G401 (cell line): ENCODE measurements at places on chromosomes 3 and 15.

GRCh38 chr3:31695280-31696008, 162.7 kb downstream of the STT3B start:
- DNase-seq: no peak

- no peak for DNase-seq
Measured at GRCh38 chr15:98713585-98714001, 65.3 kb downstream of the IGF1R start.

DNA sequence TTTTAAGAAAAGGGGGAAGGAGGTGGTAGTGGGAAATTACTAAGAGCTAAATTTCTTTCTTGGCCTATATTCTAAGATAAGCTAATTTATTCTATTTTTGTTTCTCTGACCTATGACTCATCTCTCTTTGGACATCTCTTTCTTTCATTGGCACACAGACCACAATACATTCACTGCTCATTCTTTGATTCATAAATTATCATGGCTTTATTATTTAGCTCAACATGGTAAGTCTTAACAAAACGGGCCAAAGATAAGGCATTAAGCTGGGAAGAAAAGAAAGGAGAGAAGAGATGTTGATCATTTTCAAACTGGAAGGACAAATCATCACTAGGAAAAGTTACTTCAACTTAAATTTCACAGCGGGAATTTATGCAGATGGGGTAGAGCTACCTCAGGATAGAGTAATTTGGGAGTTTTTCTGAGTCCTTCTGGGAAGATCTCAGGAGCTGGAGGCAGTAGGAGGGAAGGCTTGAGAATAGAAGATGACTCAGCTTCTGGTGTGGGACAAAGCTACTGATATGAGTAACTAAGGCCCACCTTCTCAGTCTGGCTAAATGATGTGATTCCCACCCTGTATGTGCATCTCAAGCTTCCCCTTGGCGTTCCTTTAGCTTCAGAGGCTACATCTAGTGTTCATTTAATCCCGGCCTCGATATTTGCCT, 7.5 kb upstream of the ALCAM start:
- no peak for DNase-seq

- no peak for DNase-seq
Measured at GRCh38 chr3:46731795-46732194, 14.1 kb upstream of the PRSS50 start.

- DNase-seq: no peak
Measured at GRCh38 chr3:13042127-13042701, 31.0 kb downstream of the IQSEC1 start.

GRCh38 chr3:177842743-177843734, 645.8 kb upstream of the TBL1XR1 start:
- DNase-seq: no peak

DNA sequence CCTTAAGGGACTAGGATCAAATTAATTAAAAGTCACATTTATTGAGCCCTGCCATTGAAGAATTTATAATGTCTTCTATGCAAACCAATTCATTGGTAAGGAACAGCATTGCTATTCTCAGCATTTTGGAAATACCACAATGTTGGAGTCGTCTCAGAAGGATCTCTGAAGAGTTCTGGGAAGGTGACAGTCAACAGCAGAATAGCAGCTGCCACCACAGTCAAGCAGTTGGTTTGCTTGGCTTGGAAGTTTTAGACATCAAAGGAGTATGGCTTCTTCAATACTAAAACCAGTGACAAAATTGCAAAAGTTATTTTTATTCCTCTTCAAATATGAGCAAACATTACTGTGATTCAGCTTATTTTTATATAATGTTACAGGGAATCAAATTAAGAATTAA, 167.9 kb downstream of the CNTN4 start:
- DNase-seq: no peak

DNA sequence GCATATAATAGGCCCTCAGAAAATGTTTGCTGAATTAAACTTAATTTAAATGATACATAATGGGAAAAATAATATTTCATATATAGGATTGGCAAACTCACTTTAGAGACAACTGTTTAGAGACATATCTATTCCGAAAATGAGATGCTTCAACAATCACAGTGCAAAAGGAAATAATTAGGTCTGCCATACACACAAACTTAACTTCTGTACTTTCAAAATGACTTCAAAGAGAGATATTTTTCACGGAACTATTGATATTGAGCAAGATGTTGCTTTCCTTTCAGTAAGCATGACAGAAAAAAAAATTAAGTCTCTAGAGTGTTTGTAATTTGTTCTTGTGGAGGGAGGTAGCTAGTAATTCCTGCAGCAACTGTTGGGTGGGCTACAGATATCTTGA, 769.5 kb downstream of the TUSC7 start:
- no peak for DNase-seq

GRCh38 chr15:51775967-51776816, 24.8 kb downstream of the TMOD2 start:
- DNase-seq: peak; percentile 74

DNA sequence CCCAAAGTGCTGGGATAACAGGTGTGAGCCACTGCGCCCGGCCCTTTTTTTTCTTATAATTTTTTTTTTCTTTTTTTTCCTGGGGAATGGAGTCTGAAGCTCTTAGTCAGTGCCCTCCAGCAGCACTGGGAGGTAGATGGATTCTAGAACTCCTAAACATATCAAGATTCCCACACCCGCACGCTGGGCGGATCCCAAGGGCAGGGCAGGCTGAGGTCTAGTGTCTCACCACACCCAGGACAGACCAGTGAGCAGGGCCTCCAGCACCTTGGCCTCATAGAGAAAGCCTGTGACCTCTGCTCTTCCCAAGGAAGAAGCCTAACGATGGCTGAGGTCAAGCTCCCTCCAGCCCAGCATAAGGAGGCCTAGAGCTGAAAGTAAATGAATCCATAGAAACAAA, 153.7 kb upstream of the MEF2A start:
- DNase-seq: no peak

GRCh38 chr3:177510693-177511216, 313.5 kb upstream of the TBL1XR1 start:
- no peak for DNase-seq

- no peak for DNase-seq
Measured at GRCh38 chr3:124360563-124360962, 368.6 kb upstream of the ROPN1 start.

DNA sequence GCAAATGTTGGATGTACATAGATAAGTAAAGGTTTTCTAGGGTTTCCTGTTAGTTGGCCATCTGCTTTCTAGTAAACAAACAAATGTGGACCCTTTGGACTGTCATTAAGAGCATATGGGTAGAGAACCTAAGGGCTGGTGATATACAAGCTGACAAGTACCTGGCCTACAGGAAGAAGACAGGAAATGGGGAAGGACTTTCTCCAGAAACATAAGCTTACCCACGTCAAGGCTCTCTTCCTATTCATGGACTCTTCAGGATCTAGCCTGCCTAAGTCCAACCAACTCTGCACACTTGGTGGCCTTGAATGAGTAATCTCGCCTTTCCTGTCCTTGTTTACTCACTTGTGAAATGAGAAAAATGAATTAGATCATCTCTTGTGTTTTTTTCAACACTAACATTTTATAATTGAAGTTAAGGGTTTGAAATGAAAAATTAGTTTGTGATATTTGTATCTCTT, 22.2 kb upstream of the GOLIM4 start:
- DNase-seq: no peak

- no peak for DNase-seq
Measured at GRCh38 chr3:26015752-26016151, 225.9 kb downstream of the OXSM start.

- no peak for DNase-seq
Measured at GRCh38 chr3:126891791-126892190, 91.1 kb upstream of the PLXNA1 start.

DNA sequence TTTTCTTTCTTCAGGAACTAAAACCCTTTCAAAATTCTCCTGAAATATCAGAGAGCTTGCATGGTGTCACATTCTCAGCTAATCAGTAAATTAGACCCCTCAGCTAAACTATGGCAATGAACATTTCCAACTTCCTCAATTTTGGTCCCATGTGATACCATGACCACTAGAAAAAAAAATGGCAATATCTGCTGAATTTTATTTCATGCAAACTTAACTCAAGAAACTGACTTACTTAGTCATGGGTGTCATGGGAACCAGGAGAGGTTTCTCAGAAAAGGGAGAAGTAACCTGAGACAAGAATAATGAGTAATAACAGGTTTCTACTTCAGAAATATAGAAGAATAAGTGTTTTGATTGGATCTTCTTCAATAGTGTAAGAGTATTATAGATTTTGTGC, 784.6 kb upstream of the ALCAM start:
- DNase-seq: no peak

DNA sequence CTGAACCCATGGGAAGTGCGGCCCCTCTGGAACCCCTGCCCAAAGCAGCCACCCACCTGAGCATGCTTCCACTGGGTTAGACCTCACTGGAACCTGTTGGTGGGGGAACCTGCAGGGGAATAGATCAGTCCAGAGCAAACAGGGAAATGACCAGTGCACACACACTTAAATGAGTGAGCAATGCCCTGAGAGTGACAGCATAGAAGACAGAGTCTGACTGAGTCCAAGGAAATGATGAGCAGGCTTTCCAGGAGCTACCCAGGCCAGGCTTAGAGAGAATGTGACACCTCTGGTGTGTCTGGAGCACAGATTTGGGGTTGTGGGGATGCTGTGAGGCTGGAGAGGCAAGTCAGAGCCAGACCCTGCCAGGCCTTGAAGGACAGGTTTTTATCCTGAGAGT, 28.5 kb downstream of the PLA1A start:
- no peak for DNase-seq

GRCh38 chr3:1355691-1356090, 262.9 kb downstream of the CNTN6 start:
- no peak for DNase-seq

DNA sequence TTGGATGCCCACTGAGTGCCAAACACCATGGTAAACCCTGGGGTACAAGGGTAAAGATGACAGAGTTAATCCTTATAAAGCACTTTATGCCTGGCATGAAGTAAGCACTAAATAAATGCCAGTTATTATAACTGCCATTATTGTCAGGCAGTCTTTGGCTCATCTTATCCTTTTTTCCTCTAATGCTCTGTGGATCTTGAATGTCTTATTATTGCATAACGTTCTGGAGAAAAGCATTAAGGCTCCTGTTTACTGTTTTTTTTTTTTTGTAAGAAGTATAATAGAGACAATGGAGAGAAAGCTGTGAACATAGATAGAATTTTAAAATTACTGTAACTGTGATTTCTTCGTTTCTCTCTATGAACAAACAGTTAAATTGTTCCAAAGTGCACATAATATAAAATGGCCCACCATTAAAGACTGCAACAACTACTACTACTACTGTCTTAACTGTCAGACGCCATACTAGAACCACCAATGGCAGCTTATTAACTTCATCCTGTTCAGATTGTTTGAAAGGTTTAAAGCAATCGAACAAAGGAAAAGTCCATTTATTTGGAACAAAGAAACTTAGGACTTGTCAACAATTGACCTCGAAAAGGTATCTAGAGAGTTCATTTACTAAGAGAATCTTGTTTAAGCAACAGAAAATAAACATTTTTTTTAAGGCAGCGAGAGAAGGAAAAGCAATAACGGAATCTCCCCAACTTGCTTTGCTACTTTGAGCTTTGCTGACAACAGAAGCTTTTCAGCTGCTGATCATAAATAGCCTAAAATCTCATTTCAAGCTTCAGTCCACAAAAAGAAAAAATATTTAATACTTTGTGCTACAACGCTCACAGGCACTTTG, 520.7 kb downstream of the ROBO1 start:
- DNase-seq: no peak

- DNase-seq: no peak
Measured at GRCh38 chr3:38039101-38039898, at the start of gene DLEC1. Gene DLEC1, plus strand, starts transcription at chr3:38039208. Its CDS starts 18 bp downstream, at chr3:38039226.

DNA sequence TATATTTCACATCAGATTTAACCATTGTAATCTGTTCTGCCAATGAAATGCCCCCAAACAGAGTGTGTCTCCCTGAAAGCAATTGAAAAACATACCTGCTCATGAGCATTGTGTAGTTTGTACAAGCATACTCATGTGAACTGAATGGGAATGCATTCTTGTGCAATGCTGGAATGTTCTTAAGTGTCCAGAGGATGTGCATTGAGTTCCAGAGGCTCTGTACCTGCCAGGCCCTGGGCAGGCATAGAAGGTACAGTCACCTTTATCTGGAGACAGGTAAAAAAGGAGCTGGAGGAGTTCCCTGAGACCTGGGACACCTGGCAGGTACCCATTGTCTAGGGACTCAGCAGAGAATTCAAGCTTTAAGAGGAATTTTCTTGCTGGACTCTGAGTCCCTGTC, 2.8 kb downstream of the MRAS start:
- no peak for DNase-seq

- no peak for DNase-seq
Measured at GRCh38 chr3:86547692-86548091, 443.3 kb downstream of the VGLL3 start.

DNA sequence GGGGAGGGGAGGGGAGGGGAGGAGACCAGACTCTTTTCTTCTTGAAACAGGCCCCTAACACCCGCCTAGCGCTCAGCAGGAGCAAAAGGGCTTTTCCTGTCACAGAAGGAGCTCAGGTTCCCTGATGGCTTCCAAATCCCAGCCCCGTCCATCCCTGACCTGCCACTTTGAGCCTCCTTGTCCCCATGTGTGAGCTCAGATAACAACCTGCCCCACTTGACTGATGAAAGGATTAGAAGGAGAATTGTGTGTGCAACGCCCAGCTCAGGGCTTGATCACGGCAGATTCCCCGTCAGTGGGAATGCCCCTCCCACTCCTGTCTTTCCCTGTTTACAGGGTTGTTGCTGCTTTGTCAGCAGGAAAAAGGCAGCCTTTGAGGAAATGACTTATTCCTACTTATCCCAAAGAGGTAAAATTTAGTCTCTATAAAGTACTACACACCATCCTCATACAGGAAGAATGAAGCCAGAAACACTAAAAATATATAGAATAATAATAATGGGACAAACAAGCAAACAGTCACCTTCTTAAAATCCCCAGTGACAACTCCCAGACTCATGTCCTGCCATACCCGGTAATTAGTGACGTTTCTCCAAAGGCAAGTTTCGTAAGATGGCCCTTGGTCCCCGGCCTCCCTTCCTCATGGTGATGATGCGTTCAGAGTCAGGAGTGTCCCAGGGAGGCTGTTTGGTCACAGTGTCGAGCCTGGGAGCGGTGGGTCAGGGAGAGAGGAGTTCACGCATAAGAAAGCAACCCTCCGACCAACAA, 6.1 kb upstream of the LRRC15 start:
- DNase-seq: no peak

DNA sequence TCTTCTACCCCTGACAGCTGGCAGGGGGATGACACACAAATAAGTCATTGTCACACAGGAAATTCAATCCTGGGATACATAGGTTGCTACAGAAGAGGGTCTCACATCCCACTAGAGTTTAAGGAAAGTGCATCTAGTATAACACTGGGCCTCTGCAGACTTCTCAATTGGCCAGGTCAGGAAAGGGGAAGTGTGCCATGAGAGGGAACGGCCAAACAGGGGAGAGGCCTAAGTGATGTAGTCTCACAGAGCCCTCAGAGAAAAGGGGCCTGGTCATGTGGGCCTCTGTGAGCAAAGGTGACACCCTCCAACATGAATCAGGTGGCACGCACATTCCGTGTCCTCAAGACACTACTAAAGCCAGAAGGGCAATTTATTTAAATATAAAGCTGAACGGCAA, 11.2 kb downstream of the ZXDC start:
- DNase-seq: no peak
